Stomach (tissue), 19 donors: ENCODE measurements at places on chromosomes 1 and 21.

- no peak overlapping the region for H3K4me3 ChIP-seq
- H3K36me3 ChIP-seq, result no peaks in the 10 kb centered on the region
- H3K27ac ChIP-seq, result no peak overlapping the region
- peaks cover 2% of the 10 kb centered on the region for H3K4me1 ChIP-seq
Observed at GRCh38 chr1:183646776-183647175, 6.3 kb downstream of the APOBEC4 start.

DNA sequence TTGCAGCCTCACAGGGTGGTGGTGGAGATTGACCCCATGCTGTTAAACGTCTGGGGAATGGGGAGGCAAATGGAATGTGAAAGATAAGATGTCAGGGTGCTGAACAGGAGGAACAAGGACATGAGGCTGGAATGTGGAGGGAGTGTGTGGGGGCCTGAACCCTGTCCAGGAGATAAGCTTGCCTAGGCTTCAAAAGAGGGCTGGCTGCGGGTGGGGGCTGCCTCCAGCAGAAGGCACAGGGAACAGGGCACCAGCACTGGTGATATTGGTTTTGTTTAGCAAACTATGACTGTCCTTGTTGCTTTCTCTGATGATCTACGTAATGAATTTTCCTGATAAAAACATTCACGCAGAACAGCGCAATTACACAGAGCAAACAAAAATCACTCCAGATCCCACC, 52.4 kb upstream of the LRP8 start:
- no peak for DNase-seq
- no peak overlapping the region for H3K4me3 ChIP-seq
- H3K4me1 ChIP-seq, result no peaks in the 10 kb centered on the region
- peaks cover 9% of the 10 kb centered on the region for H3K27me3 ChIP-seq
- H3K36me3 ChIP-seq, result no peaks in the 10 kb centered on the region
- H3K27ac ChIP-seq, result no peak overlapping the region

- no peak overlapping the region for H3K4me3 ChIP-seq
- no peaks in the 10 kb centered on the region for H3K27me3 ChIP-seq
- no peaks in the 10 kb centered on the region for H3K4me1 ChIP-seq
- DNase-seq, result no peak
Observed at GRCh38 chr1:65830306-65830705, 37.6 kb downstream of the PDE4B start.

GRCh38 chr1:170310951-170311350, 165.2 kb downstream of the NTMT2 start:
- no peaks in the 10 kb centered on the region for H3K27me3 ChIP-seq
- no peak overlapping the region for H3K27ac ChIP-seq
- H3K4me1 ChIP-seq, result no peaks in the 10 kb centered on the region
- no peak for DNase-seq
- no peak overlapping the region for H3K4me3 ChIP-seq
- no peaks in the 10 kb centered on the region for H3K36me3 ChIP-seq

DNA sequence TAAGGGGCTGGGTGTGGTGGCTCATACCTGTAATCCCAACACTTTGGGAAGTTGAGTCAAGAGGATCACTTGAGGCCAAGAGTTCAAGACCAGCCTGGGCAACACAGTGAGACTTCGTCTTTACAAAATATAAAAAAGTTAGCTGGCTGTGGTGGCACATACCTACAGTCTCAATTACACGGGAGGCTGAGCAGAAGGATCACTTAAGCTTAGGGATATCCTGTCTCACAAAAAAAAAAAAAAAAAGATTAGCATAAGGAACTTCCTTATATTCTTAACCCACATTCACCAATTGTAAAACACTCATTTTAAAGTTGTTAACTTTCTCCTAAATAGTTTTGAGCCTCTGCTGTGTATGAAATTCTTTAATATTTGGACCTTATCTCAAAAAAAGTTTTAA, 53.1 kb downstream of the ABCD3 start:
- H3K4me1 ChIP-seq, result no peaks in the 10 kb centered on the region
- H3K27me3 ChIP-seq, result no peaks in the 10 kb centered on the region
- H3K27ac ChIP-seq, result no peak overlapping the region
- H3K36me3 ChIP-seq, result peaks cover 36% of the 10 kb centered on the region

DNA sequence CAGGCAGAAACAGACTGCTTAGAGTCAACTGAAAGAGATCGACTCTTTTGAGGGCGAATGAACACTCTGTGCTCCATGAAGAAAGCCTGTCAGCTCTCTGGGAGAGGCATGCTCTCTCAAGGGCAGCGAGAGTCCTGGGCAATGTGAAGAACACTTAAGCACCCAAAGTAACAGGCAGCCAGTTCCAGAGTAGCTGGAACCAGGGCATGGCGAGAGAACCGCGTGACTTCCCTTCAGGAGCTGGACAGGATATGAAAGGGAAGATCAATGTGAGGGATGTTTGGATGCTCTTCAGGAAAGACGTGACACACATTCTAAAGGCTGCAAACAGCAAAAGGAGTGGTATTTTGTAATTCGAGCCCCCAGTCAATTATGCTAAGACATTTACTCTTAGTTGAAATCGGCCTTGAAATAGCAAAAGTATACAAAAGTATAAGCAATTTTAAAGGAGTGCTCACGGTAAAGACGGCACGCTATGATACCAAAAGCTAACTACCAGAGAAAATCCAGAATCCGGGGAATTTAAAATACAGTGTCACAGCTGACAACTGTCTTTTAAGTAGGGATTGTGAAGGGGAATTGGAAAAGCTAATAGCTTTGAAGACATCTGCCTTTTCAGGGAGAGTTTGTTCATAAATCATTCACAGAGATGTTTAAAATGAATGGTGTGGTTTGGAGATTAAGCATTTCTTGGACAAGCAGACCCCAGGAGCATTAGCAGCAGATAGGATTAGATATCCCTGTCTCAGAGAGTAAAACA, 20.8 kb downstream of the ADAMTS5 start:
- no peaks in the 10 kb centered on the region for H3K27me3 ChIP-seq
- H3K36me3 ChIP-seq, result no peaks in the 10 kb centered on the region
- H3K4me1 ChIP-seq, result peaks cover 9% of the 10 kb centered on the region
- no peak for DNase-seq
- peak overlapping the region; percentile 51 for H3K27ac ChIP-seq
- peak overlapping the region; percentile 17 for H3K4me3 ChIP-seq

GRCh38 chr1:215132156-215132555, 49.6 kb downstream of the KCNK2 start:
- no peak overlapping the region for H3K4me3 ChIP-seq
- H3K36me3 ChIP-seq, result no peaks in the 10 kb centered on the region
- H3K27me3 ChIP-seq, result no peaks in the 10 kb centered on the region
- H3K27ac ChIP-seq, result no peak overlapping the region
- no peak for DNase-seq

GRCh38 chr1:68383092-68383491, 66.7 kb downstream of the RPE65 start:
- H3K36me3 ChIP-seq, result no peaks in the 10 kb centered on the region
- H3K4me1 ChIP-seq, result no peaks in the 10 kb centered on the region
- no peak for DNase-seq
